Suprapubic skin (tissue), 4 donors: ENCODE measurements at places on chromosomes 13 and 19.

DNA sequence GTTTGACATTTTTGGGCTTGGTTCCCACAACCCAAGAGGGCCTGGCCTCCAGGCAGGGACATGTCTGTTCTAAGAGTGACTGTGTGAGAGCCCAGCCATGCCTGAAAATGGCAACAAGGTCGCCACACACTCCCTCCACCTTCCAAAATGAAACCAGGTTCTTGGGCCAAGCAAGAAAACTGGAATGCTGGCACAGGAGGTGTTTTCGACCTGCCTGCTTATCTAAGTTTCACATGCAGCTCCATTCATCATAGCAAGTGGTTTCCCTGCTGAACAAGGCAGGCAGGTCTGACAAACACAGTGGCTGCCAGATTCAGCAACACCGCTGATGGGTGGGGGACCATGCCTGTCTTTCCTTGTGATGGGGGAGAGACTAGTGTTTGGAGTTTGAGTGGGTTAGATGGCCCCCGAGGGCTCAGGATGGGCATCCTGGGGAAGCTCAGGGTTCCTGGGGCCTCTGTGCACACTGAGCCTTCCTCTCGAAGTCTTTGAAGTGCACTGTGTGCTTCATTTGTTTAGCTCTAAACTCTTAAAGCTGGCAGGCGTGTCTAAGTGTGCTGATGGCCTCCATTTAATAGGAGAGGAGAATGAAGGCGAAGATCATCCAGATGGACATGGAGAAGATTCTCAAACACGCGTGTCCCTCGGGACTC, 17.9 kb upstream of the GAS6 start:
- DNase-seq, result peak; percentile 74

GRCh38 chr19:4064149-4064495, 2.6 kb downstream of the ZBTB7A start:
- DNase-seq, result no peak

- DNase-seq, result no peak
These were observed 6.5 kb upstream of the LILRB2 start for GRCh38 chr19:54287456-54287855.

GRCh38 chr13:60852886-60853285, 455.9 kb downstream of the TDRD3 start:
- no peak for DNase-seq

- DNase-seq, result no peak
These were observed 1004.2 kb downstream of the UQCRFS1 start for GRCh38 chr19:28208745-28209144.

DNA sequence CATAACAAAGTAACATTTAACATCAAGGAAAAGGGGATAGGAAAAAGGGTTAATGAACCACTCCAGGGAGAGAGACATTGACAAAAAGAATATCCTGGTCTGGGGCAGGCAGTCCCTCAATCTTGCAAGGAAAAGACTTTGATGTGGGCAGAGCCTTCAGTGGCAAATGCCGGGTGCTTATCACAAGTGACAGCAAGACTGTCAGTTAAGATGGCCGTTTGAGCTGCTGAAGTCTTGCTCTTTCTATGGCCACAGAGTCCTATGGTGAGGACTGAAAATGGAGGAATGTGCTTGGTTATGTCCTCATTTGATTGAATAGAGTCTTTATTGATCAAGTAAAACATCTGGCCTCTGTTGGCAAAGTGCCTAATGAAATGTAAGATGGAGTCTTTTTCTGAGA, 112.1 kb downstream of the B3GLCT start:
- no peak for DNase-seq

DNA sequence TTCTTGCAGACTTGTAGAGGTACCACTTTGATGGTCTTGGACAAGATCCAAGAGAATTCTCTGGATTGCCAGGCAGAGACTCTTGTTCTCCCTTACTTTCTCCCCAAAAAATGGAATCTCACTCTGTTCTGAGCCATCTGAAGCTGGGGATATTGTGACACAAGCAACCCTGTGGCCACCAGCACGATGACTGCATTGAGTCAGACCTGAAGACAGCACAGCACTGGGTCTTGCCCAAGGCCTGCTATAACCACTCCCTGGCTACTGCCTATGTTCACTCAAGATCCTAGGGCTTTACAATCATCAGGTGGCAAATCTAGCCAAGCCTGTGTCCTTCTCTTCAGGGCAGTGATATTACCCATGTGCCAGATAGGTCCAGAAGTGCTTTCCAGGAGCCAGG, 202.5 kb upstream of the SERP2 start:
- DNase-seq, result no peak

- DNase-seq, result no peak
These were observed 288.0 kb upstream of the SLITRK6 start for GRCh38 chr13:86087244-86087643.

DNA sequence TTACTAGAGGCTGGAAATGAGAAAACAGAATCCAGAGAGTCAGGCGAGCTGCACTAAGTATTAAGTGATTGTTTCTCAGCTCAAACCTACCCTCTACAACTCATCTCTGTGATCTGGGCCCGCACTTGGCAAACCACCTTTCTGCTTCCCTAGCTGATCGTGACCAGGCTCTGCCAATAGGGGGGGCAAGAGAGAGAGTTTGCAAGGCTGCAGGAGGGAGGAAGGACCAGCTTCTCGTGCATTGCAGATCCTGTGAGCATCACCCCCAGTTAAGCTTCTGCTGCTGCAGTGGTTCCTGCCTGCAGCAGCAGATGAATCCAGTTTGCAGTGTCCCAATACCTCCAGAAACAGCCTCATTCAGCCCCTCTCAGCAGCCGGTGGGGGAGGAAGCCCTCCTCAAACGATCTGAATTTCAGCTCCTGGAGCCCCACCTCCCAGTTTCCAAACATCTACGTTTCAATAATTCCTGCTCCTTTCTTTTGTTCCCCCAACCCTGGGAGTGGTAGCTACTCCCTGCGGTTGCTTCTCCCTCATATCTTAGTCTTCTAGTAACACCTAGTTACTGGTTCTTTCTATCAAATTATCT, 20.0 kb downstream of the XRCC1 start:
- no peak for DNase-seq

DNA sequence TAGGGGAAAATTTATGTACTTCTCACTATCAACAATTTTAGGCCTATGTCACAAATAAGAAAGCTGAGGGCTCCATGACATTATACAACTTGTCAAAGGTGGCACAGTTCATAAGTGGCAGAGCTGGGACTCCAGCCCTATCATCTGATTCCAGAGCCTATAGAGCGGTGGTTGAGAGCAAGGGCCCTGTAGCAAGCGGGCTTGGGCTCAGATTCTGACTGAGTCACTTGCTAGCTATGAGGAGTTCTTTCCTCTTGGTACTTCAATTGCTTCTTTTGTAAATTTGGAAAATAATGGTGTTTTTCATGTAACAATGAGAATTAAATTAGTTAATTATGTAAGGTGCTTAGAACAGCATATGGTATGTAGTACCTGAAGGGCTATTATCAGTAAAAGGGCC, 28.7 kb upstream of the FAM216B start:
- no peak for DNase-seq

GRCh38 chr13:52837850-52838249, 10.6 kb downstream of the PCDH8 start:
- no peak for DNase-seq

- DNase-seq, result no peak
These were observed 209.7 kb downstream of the LACC1 start for GRCh38 chr13:44089452-44089851.

DNA sequence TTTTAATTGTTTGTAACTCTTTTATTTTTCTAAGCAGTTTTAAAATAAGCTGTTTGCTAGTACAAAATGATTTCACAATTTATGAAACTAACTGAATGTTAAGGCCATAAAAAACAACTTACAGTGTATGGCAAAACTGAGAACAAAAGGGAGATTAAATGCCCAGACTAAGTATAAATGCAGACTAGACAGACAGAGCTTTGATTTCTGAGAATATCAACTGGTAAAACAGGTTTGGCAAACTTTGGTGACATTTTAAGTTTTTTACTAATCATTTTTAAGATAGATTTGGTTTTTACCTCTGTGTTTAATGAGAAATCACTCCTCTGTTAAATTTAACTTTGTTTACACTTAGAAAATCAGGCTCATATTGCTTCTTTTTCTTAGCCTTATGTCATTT, 127.5 kb upstream of the KLF5 start:
- DNase-seq, result no peak

DNA sequence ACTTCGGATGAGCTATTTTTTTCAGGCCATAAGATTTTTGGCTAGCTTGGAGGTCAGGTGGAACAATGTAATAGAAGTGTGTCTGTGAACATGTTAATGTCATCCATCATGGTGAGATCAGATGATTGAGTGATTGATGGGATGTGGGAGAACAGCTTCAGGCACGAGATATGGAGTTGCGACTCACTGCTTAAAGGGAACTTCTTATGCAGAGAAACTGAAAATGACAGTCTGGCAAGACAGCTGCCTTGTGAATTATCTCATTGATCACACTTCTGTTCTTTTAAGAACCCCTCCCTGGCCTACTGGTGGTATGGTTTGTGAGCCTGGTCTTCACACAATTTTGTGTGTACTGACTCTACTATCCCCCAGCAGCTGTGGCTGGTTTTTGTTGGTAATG, 96.0 kb downstream of the OLFM4 start:
- no peak for DNase-seq

DNA sequence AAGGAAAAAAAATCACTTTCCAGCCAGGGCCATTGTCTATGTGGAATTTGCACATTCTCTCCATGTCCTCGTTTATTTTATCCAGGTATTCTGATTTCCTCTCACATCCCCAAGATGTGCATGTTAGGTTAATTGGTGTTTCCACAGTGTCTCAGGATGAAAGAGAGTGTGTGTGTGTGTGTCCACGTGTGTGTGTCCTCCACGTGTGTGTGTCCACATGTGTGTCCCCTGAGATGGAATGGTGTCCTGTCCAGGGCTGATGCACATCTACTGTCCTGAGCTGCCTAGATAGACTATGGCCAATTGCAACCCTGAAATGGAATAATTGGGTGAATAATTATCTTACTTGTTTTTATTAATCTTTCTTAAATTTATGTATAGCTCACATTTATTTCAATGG, 2436.5 kb downstream of the PCDH9 start:
- no peak for DNase-seq

DNA sequence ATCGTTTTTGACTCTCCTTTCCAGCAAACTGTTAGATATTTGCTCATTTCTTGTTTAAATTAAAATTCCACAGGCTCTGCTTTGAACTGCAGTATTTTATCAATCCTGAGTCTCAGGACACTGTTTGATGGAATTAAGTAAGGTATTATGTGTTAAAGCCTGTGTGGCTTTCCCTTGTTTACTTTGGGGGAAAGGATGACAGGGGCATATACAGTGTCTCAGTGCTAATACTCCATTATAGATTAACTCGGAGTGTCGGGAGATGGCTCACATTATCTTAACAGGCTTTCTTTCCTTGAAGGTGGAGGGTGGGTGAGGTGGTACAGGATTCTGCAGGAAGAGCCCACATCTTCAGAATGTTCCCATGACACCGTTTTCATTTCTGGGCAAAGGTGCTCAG, 84.7 kb downstream of the SHISA2 start:
- DNase-seq, result no peak

GRCh38 chr13:100848304-100848703, 173.7 kb upstream of the TMTC4 start:
- DNase-seq, result no peak

DNA sequence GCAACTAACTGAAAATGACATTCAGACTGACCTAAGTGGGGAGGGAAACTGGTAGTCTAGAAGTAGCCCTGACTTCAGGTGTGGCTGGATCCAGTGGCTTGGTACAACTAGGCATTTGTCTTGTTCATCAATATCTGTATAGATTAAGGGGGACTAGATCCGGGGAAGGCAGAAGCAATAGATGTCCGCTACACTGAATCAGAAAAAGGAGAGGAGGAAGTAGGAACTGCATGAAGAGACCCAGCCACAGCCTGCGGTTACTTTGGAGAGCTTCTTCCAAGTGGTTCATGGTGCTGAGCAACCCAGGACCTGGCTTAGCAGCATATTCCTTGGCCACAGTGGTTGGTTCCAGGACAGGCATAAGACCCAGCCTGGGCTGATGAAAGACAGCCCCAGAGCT, 9.9 kb upstream of the PRODH2 start:
- no peak for DNase-seq

DNA sequence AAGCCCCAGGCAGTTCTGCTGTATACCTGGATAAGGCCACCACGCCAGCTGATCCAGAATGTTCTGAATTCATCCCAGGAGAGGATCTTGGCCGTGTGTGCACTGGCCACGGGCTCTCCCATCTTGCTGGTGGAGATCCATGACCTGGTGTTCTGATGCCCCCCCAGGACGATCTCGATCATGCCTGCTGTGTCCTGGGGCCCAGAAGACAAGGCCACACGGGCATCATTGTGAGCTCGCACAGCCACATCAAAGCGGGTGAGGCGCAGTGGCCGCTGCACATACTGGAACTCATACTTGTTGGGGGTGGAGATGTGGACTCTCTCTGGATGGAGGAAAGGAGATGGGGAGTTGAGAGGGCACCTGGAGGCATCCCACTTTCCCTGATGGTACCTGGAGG, 40.1 kb downstream of the F2RL3 start:
- no peak for DNase-seq

DNA sequence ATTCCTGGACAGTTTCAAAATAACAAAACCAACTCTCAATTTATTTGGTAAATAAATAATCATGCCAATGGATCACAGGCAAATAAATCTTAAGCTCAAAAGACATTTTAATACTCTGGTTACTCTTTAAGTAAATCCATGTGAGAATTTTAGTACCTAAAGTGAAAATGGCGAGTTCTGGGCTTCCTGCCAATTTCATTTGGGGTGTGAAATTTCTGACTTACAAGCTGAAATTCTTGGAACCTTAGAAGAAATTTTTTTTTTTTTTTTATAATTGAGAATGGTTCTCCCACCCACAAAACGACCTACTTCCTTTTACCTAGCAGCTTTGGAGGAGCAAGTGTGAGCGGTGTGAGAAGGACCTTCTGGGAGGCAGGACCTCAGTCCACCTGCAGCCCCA, 354.5 kb upstream of the NBEA start:
- no peak for DNase-seq

DNA sequence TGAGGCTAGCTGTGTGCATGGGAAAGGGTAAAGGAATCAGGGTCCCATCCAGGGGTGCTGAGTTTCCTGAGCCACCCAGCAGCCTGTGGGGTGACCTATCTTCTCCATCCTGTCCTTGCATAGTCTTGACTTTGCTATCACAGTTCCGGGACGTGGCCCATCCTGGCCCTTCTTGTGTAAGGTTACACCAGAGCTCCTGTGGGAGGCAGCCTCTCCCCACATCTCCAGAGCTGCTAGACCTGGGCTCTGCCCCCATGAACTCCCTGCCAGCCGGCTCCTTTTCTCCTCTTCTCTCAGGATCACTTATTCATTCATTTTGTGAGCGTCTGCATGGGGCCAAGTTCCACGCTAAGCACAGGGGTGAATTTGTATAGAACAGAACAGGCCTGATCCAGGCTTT, 238.9 kb downstream of the TSHZ3 start:
- no peak for DNase-seq

- no peak for DNase-seq
These were observed 87.6 kb upstream of the SLC15A1 start for GRCh38 chr13:98839856-98840769.

GRCh38 chr19:55117663-55118391, 390 bp upstream of the PPP1R12C start:
- DNase-seq, result peak; percentile 99

- DNase-seq, result peak; percentile 27
These were observed 62.1 kb downstream of the PEPD start for GRCh38 chr19:33459222-33460090.

- DNase-seq, result no peak
These were observed 28.8 kb upstream of the TUBGCP3 start for GRCh38 chr13:112616586-112617362.

GRCh38 chr19:37506387-37507166, at the start of gene ZNF793:
Gene ZNF793, plus strand, starts transcription at chr19:37506939. Its CDS starts 16,501 bp downstream, at chr19:37523440.
- DNase-seq, result peak; percentile 77

GRCh38 chr19:16025108-16026101, 50.9 kb upstream of the TPM4 start:
- DNase-seq, result no peak
